ENCODE measurements at places on chromosomes 4 and X.

DNA sequence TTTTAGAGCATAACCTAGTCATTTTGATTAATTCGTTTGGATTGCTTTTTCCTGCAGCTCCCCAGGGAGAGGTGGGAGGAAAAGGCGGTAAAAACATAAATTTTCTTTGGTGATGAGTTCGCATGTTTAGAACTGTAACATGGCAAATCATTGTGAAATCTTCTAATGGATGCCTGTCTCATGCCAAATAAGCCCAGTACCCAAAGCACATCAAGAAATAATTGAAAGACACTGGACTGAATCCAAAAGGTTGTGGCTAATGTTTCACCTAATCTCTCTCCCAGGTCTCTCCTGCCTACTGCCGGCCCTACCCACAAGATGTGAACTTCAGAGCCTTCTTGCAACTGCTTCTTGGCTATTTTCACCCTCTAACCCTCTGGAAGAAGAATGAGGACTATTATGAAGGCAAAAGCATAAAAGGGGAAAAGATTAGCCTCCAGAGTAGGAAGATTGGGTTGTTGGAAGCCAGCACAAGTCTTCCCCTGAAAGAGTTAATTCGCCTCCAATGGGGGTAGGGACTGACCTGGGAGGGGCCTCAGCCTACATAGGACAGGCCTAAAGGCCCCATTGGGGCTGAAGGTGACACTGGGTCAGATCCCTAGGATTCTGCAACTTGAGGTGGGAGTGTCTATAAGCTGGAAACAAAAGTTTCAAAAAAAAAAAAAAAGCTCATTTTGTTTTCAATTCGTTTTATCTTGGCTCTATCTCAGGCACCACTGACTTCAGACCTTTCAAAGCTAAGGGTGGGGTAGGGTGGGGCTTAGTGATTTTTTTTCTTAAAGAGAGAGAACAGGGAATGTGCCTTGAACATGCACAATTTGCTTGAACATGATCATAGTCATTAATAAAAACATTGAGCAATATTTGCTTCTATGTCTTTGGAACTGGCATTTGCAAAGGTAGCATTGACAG lies 278.6 kb upstream of the KLF3 start:
- no peak for DNase-seq

DNA sequence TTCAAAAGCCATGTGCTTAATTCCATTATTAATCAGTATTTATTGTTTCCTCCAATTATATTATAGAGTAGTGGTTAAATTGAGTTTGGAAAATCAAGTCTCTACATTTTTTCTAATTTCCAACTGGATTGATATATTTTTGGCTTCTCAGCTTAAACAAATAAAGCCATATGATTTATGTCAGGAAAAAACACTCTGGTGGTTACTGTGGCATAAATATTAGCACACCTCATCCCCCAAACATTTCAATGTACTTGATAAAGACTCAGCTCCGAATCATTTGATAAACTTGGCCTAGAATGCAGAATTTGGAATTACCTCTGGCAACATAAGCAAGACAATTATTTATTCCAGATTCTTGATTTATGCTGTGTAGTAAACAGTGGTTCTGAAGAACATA lies 2313.8 kb downstream of the ARAP2 start:
- peak; percentile 72 for DNase-seq

DNA sequence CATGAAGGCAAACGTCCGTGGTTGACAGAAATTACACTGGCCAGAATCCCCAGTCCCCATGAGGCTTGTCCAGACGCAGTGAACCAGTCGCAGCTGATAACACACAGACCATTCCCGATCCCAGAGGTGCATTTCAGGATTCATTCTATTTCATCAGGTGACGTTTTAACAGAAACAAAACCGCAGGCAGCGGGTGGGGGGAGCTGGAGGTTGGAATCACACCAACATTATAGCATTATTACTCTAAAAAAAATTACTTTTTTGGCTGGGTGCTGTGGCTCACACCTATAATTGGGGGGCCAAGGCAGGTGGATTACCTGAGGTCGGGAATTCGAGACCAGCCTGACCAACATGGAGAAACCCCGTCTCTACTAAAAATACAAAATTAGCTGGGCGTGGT lies 25.2 kb downstream of the NOP14 start:
- no peak for DNase-seq

DNA sequence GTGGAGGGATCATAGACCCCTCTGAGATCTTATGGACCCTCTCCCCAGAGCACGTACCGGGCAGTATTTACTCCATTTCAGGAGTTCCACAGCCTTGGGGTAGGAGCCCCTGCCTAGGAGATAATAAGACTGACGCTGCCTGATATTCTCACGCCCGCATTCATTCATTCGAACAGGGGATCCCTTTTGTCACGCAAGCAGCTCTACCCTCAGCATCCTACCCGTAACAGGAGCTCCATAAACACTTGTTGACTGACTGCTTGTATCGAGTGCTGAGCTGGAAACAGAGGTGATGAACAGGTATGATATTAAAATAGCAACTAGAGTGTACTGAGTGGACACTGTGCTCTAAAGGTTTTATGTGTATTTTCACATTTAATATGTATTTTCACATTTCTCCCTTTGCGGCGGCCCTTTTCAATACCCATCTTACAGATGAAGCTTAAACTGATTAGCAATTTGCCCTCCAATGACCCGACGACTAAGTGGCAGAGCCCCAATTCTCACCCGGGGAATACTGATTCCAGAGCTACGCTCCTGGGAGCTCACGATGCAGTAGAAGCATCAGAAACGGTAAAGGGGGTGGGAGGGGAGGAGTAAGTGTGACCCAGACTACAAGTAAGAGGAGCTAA lies 888 bp downstream of the RAB28 start:
- peak; percentile 4 for DNase-seq

DNA sequence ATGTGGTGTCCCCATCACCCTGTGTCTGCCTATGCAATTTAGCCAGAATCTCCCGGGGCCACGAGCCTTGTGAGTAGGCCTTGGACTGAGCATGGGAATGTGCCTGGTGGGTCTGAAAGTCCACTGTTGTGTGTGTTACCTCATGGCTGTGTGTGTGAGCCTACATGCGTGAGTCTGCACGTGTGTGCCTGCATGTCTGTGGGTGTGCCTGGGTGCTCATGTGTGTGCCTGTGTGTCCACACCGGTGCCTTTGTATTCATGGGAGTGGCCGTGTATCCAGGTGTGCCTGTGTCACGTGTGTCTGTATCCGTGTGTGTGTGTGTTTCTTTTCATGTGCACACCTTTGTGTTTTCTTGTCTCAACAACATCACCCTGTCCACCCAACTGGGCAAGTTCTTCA lies 14.2 kb downstream of the ATP5ME start:
- DNase-seq, result no peak

GRCh38 chr4:151408630-151409469 lies at the start of gene FHIP1A:
Gene FHIP1A (plus strand): TSS chr4:151409176. CDS start chr4:151566260, 157,084 bp downstream.
- peak; percentile 54 for DNase-seq
